ENCODE measurements at places on chromosomes 7 and 10.

DNA sequence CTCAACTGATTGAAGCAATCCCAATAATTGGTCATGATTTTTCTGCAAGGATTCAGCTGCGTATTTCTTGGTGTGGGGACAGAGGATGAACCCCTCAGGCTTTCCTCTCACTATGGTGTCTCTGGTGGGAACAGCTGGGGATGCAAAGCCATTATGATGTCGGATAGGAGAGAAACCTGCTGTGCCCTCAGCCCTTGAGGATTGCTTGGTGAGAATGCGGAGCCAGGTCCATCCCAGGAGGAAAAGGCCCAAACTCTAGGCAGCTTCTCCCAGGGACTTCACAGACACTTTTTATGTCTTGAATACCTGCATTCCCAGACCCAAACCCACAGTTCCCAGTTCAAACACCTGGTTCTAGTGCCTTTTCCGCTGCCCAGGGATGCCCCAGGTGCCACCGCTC is 302.0 kb downstream of the WDR37 start:
- no peak for DNase-seq

- DNase-seq = no peak
Measured at GRCh38 chr10:1559311-1559710, 178.0 kb downstream of the ADARB2 start.

GRCh38 chr10:92436611-92437010 is 137.3 kb downstream of the IDE start:
- no peak for DNase-seq

GRCh38 chr10:73432646-73433537 is 469 bp downstream of the MSS51 start:
- no peak for DNase-seq

- DNase-seq = no peak
Measured at GRCh38 chr10:60521974-60522405, 132.3 kb upstream of the ANK3 start.

- no peak for DNase-seq
Measured at GRCh38 chr10:58661336-58661735, 148.7 kb downstream of the BICC1 start.

GRCh38 chr7:92706563-92706962 is 116.4 kb upstream of the FAM133B start:
- no peak for DNase-seq

DNA sequence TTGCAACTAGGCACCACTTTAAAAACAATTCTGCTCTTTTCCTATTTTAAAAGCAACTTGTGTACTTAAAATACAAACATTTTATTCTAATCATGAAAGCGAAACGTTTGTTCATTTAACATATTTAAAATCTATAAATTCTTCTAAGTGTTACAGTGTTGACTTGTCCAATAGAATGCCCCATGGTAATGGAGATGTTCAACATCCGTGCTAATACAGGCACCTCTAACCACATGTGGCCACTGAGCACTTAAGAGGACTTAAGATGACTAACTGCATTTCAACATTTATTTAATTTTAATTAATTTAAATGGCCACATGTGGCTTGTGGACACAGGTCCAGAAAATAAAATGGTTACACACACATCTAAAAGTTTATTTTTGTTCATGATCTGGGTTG is 115.1 kb downstream of the TPK1 start:
- no peak for DNase-seq

DNA sequence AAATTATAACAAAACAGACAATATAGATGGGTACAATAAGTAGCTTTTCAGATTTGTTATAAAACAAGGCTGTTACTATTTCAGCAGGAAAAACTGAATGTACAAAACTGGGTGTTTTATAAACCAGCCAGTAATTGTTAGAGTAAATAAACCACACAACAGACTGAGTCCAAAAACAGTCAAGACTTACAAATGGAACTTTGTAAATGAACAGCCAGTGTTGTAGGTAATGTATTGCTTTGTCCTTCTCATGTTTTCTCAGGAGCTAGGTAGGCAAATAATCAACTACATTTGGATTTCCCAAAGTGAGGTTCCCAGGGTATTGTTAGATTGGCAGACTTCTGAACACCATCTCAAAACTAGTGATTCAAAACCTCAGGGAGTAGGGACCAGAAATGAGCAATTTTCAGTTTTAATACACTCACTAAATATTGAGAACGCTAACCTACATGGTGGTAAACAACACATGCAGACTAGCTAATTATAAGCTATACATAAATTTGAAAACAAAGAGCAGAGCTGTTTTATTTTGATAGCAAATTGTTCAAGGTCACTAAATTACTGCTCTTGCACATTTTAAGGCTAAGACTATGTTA is 36.2 kb downstream of the HERPUD2 start:
- no peak for DNase-seq

- DNase-seq = no peak
Measured at GRCh38 chr10:71613261-71613777, 106.3 kb downstream of the C10orf105 start.

DNA sequence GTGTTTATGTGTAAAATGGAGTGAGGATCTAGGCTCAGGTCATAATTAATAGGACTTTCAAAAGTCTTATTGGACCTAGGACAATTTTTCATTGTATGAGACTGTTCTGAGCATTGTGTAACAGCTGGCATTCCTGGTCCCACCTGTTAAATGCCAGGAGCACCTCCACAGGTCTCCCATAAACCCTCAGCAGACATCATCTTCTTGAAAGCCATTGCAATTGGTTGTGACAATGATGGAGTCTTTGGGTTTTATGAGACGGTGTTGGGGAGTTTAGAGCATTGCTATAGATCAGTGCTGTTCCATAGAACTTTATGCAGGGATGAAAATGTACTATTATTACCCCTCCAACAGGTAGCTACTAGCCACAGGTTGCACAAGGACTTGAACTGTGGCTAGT is 108.9 kb downstream of the ORC5 start:
- no peak for DNase-seq

- no peak for DNase-seq
Measured at GRCh38 chr10:87991946-87992345, 128.5 kb downstream of the PTEN start.

DNA sequence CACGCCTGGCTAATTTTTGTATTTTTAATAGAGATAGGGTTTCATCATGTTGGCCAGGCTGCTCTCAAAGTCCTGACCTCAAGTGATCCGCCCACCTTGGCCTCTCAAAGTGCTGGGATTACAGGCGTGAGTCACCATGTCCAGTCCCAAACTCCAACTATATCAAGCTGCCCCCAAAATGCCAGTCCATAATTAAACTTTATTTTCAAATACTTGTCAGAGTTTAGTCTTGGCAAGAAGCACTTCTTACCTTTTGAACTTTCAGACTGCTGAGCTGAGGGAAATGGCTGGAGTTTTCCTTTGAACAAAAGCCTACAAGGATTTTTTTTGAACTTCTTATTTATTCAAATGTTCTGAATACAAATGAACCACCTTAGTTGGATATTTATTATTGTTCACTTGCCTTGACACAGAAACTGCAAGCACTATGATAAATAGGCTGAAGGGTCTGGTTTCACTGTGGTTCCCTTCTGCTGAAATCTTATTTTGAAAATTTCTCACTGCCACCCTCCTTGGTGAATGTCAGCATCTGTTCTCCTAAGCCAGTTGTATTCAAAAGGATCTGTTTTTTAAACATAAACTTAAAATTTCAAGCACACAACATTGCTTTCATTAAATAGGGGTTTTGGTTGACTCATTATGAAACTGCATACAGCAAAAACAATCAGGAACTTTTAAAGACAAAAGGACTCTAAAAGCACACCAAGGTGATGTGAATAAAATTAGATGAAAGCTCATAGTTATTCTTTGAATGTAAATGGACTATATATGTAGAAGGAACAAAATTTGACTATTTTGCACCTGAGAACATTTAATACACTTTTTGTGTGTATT is 101.7 kb upstream of the SLC26A5 start:
- no peak for DNase-seq

DNA sequence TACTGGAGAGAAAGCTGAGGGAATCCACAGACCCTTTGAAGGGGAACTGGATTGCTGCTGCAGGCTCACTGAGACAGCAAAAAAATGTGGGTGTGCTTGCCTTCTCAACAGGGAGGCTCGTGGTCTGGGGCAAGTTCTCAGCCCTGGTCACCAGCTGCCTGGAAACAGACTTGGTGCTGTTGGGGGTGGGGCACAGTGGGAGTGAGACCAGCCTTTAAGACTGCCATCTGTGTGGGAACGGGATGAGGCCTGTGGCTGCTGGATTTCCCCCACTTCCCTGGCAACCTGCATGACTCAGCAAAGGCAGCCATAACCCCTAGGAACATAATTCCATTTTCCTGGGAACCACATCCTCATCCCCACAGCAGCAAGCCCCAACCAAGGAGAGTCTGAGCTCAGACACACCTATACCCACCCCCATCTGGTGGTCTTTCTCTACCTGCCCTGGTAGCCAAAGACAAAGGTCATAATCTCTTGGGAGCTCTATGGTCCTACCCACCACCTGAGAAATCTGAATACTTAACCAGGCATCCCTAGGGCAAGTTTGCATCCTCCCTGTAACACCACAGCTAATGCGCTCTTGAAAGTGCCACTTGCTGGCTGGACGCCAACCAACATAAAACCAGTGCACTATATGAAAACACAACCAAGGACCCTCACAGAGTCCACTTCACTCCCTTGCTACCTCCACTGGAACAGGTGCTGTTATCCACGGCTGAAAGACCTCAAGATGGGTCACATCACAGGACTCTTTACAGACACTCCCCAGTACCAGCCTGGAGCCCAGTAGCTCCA is 45.0 kb upstream of the TFEC start:
- DNase-seq = no peak

DNA sequence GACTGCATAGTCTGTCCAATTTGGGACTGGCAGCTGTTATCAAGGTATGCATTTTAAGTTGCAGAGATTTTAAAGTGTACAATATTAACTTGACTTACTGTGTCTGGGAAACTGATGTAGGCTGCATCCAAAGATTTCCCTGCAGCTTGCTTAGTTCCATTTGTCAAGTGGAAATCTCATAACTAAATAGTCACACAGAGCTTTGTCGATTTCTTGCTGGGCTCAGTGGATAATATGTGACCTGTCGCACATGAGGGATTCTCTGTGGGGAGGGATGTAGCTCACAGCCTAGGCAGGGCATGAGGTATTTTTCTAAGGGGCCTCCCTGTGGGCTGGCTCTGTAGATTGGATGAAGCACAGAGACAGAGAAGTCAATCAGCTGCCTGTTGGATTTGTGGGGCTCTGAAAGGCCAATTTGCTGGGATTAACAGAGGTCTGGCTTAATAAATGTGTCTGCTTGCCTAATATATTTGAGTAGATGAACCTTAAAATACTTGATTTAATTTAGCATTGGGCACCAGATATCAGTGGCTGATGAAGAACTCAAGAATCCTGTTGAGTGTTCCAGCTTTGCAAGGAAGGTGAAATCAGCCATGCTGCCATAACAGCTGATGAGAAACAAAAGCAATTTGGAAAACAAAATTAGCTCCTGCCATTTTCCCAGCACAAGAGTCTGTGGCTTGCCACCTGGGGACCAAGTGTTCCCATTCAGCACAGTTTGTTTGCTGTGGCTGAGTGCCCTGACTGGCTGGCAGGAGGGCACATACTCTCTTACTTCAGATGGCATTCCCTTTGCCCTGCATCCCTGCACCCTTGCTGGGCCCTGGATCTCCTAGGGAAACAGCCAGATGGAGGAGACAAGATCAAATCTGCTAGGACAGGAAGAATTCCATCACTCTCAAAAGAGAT is 598.5 kb downstream of the SORCS3 start:
- no peak for DNase-seq

GRCh38 chr10:75696536-75696935 is 265.1 kb downstream of the LRMDA start:
- no peak for DNase-seq

Measured in activated B cell treated with CpG ODN at 0.5 μM for 24 hours (primary cell).